ENCODE measurements at places on chromosomes 2 and 18.

DNA sequence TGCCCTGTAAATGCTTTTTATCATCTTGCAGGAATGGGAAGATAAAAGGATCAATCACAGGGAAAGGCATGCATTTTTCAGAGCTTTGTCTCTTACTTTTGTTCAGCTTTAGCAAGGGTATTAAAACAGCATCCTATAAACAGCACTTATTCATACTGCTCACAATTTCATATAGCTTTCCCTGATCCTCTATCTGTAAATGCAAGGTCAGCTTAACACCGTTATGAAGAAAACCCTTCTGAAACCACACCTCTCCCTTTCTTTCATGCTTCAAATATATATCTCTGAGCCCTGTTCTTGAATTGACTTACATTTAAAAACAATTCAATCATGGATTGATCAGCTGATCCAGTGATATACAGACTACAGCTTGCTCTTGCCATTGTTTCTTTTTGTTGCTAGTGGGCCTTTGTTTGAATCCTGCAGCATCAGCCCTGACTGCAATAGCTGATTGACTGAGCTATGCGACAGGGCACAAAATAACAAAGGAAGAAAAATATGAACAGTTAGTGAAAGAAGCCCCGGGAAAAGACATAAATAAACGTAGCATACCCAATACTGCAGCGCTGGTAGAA, 795.5 kb upstream of the CDH2 start:
- H3K27me3 ChIP-seq: no peaks in the 10 kb centered on the region
- no peaks in the 10 kb centered on the region for H3K36me3 ChIP-seq
- no peaks in the 10 kb centered on the region for H3K4me1 ChIP-seq
- no peak overlapping the region for H3K4me3 ChIP-seq

GRCh38 chr18:48375150-48375800, 33.9 kb downstream of the ZBTB7C start:
- H3K36me3 ChIP-seq: no peaks in the 10 kb centered on the region
- H3K4me1 ChIP-seq: no peaks in the 10 kb centered on the region
- DNase-seq: no peak

DNA sequence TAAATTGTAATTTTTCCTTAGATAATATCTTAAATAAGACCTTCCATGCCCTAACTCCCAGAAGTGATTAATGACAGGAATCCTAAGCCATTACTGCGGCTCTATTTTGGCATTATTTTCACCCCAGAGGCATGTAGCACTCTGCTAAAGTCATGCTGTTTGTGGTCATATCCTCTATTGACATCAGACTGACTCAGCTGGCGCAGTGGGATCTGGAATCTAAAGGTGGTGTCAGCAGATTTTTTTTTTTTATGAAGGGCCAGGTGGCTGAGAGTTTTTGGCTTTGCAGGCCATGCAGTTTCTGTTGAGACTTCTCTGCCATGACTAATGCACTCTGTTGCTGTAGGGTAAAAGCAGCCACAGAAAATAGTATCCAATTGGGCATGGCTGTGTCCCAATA, 64.1 kb upstream of the ACVR1C start:
- H3K36me3 ChIP-seq: no peaks in the 10 kb centered on the region
- no peak overlapping the region for H3K4me3 ChIP-seq
- no peak for DNase-seq

DNA sequence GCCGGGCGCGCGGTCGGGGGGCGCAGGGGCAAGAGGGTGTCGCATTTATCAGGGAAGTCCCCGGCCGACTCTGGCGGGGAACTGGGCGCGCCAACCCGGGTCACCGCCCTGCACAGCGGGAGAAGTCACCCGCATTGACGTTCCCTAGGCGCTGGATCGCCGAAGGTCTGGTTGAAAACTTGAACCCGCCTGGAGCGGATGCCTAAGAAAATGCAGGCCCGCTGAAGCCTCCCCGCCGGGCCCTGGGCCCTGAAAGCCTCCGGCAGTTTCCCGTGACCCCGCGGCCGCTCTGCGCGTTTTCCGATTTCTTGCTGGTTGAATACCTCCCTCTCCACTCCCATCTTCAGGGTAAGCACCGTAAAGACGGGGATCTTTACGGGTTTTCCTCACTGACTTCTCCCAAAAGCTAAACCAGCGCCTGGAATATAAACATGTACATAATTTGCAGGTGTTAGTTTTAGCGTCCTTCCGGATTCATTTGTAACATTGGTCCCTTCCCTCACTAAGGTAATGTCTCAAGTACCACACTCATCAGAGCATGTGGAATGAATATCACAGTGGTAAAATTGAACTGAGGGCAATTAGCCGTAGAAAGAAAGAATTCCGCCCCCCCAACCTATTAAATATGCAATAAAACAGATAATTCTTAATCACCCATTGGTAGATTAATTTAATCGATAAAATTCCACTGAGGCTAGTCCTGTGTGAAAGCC, 675 bp upstream of the SPIRE1 start:
- peak; percentile 46 for DNase-seq
- H3K27me3 ChIP-seq: no peaks in the 10 kb centered on the region
- H3K27ac ChIP-seq: peak overlapping the region; percentile 98
- peak overlapping the region; percentile 87 for H3K4me3 ChIP-seq
- H3K4me1 ChIP-seq: no peaks in the 10 kb centered on the region
- no peaks in the 10 kb centered on the region for H3K36me3 ChIP-seq

DNA sequence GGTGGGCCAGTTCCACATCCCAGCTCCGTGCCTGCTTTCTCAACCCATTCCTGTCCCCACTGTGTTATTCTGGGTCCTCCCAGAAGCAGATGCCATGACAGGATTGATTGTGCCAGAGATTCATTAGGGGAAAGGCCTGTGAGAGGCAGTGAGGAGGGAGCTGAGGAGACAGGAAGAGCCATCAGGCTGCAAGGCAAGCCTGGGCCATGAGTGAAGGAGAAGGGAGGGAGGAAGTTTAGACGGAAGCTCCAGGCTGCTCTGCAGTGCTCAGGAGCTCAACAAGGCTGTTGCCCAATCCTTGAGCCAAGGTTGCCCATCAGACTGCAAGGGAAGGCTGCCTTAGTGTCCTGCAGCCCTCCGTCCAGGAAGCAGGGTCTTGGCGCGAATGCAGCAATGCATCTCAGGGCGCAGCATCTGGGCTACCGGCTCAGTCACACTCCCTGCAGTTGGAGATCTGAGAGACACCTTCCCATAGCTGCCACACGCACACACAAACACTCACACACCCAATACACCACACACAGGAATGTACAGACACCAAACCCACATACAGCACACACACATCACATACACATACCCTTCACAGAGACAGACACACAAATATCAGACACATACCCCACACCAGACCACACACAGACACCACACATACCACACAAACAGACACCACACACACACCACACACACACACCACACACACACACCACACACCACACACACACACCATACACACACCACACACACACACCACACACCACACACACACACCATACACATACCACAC, 139.5 kb upstream of the NDUFV2 start:
- no peaks in the 10 kb centered on the region for H3K4me1 ChIP-seq
- DNase-seq: no peak
- no peak overlapping the region for H3K27ac ChIP-seq
- H3K36me3 ChIP-seq: no peaks in the 10 kb centered on the region

- no peaks in the 10 kb centered on the region for H3K36me3 ChIP-seq
- no peak for DNase-seq
- H3K27ac ChIP-seq: no peak overlapping the region
- peaks cover 10% of the 10 kb centered on the region for H3K4me1 ChIP-seq
- H3K27me3 ChIP-seq: no peaks in the 10 kb centered on the region
These were observed 45.7 kb upstream of the NEMP2 start for GRCh38 chr2:190579915-190580846.

DNA sequence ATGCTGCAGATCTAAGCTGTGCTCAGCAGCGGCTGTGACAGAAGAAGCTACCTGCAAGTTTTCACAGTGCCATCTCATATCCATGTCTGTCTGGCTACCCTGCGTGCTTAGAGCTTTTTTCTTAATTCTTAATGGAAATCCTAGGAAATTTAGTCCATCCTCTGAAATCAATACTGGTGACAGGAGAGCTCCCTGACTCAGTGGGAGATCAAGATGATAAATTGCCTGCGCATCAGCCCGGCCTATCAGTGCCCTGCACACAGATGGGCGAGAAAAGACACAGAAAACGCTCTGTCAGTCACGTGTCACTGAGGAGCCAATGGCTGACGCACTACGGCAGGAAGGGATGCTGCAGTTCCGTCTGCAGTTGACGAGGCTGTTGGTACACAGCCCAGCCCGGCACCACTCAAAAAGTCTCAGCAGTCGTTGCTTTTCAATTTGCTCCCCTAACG, 819.6 kb upstream of the FSHR start:
- H3K4me1 ChIP-seq: no peaks in the 10 kb centered on the region
- peak overlapping the region; percentile 4 for H3K4me3 ChIP-seq
- no peak overlapping the region for H3K27ac ChIP-seq
- peak; percentile 17 for DNase-seq

- H3K27me3 ChIP-seq: no peaks in the 10 kb centered on the region
- no peak overlapping the region for H3K27ac ChIP-seq
- H3K4me3 ChIP-seq: no peak overlapping the region
These were observed 209.6 kb downstream of the CYP26B1 start for GRCh38 chr2:71938108-71938507.

DNA sequence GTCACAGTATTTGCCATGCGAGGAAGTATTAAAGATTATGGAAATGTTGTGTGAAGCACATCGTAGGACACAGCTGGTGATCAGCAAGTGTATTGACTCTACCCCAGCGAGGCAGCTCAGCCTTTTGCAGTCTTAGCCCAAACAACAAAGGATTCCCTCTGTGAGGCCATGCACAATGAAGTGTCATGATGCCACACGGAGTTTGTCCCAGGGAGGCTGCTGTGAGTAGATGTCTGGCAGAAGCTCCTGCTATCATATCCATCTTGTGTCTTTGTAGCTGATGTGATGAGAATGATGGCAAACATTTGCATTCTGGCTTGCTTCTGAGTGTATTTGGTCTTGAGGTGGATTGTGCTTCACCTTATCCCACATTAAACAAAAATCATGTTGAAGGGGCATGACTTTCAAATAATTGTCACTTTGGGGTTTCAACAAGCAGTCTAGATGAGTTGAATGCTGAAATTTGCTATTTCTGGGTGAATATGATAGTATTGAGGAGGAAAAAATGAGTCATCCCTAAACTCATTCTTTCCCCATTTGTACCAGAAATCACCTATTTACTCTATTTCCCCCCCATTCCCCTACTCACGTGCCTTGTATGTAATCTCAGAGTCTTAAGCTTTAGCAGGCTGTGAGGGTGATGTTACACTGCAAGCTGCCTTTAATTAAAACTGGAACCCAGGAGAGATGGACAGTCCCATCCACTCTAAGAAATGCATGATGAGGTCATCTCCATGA, 273.5 kb downstream of the RNF144A start:
- H3K36me3 ChIP-seq: no peaks in the 10 kb centered on the region
- H3K4me1 ChIP-seq: no peaks in the 10 kb centered on the region
- H3K27me3 ChIP-seq: no peaks in the 10 kb centered on the region
- DNase-seq: no peak

DNA sequence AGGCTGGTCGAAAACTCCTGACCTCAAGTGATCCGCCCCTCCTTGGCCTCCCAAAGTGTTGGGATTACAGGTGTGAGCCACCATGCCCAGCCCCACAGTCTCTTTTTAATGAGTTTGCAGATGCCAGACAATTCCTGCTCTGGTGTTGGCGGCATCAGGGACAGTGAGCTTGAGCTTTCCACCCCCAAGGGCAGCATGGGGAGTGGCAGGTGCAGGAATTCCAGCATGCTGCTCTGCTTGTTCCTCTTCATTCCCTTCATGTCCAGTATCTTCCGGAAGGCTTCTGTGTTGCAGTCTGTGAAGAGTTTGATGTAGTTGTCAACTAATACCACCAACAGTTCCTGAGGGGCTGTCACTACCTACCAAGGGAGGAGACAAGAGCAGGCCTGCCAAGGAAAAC, 137.3 kb downstream of the SS18 start:
- no peak for DNase-seq
- H3K27me3 ChIP-seq: no peaks in the 10 kb centered on the region
- no peaks in the 10 kb centered on the region for H3K4me1 ChIP-seq
- no peak overlapping the region for H3K4me3 ChIP-seq

GRCh38 chr2:31108561-31109286, 29.5 kb downstream of the GALNT14 start:
- H3K36me3 ChIP-seq: no peaks in the 10 kb centered on the region
- H3K27me3 ChIP-seq: no peaks in the 10 kb centered on the region
- DNase-seq: no peak
- H3K4me1 ChIP-seq: no peaks in the 10 kb centered on the region
- H3K27ac ChIP-seq: no peak overlapping the region

- H3K27ac ChIP-seq: peak overlapping the region; percentile 88
- H3K27me3 ChIP-seq: no peaks in the 10 kb centered on the region
- peak; percentile 80 for DNase-seq
These were observed 73.8 kb upstream of the HAAO start for GRCh38 chr2:42865884-42866881.

DNA sequence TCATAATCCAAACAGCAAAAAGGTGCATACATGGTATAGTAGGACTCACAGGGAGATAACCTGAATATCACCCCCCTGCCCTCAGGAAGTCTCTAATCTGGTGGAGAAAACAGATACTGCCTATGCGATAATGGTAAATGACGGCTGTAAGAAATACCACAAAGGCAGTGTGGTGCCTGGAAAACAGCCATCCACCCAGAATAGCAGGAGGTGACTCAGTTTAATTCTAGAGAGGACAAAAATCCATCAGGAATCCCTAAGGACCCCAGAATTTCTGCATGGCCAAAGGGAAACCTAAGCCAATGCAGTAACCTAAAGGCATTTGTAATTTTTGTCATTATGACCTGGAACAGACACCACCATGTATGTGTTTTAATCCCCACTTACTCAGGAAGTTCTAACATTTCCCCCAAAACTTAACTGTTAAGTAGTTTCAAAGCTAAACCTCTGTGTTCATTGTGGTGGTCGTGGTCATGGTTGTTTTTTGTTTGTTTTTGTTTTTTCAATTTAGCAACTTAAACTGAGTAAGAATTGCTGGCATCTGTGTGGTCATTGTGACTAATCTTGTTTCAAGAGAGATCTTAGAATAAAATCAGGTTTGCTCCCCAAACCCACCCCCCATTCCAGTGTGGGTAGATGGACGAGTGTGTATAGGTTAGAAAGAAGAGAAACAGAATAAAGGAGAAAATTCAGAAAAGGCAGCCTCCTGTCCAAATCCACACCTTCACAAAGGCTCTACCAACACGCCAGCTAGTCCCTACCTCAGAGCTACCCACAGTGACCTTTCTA, 121.5 kb upstream of the CDCA7 start:
- no peak overlapping the region for H3K4me3 ChIP-seq
- no peaks in the 10 kb centered on the region for H3K27me3 ChIP-seq
- H3K36me3 ChIP-seq: no peaks in the 10 kb centered on the region
- H3K4me1 ChIP-seq: no peaks in the 10 kb centered on the region
- DNase-seq: no peak
- no peak overlapping the region for H3K27ac ChIP-seq

DNA sequence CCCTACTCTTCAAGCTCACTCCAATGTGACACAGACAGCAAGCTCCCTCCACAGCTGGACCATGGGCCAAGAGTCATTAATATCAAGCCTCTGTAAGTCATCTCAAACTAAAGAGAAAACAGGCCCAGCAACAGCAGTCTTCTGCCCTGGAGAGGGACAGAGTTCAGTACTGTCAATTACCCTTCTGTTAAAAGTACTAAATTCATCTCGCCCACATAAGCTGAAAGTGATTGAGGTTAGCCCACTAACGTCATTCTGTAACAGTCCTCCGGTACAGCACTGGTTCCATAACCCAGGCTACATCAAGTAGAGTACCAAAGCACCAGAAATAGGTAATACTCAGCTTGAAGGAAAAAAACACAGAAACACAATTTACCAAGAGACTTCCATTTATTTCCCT, 25.9 kb downstream of the THADA start:
- H3K4me1 ChIP-seq: no peaks in the 10 kb centered on the region
- no peaks in the 10 kb centered on the region for H3K36me3 ChIP-seq
- no peak overlapping the region for H3K27ac ChIP-seq
- no peaks in the 10 kb centered on the region for H3K27me3 ChIP-seq

Measured in uterus (tissue), 4 donors.